ENCODE measurements at places on chromosomes 4 and X. TPM values are rescaled to one million over a fixed set of nuclear protein-coding genes. Genes with fewer than 3 reads are reported as not detected.

GRCh38 chr4:164718827-164719226 lies 35.1 kb upstream of the SMIM31 start:
- H3K36me3 ChIP-seq, result no peaks in the 10 kb centered on the region
- DNase-seq, result no peak
- H3K4me1 ChIP-seq, result no peaks in the 10 kb centered on the region
- no peaks in the 10 kb centered on the region for H3K27me3 ChIP-seq
- no peak overlapping the region for H3K4me3 ChIP-seq

PRDM5 gene
- total RNA-seq, result not detected

GRCh38 chr4:158122501-158122900 lies 50.3 kb downstream of the GASK1B start:
- H3K4me1 ChIP-seq, result no peaks in the 10 kb centered on the region
- H3K4me3 ChIP-seq, result no peak overlapping the region
- H3K36me3 ChIP-seq, result no peaks in the 10 kb centered on the region
- H3K27me3 ChIP-seq, result no peaks in the 10 kb centered on the region
- no peak overlapping the region for H3K27ac ChIP-seq
- DNase-seq, result no peak

GRCh38 chr4:152944666-152945320 lies 8.7 kb downstream of the FHDC1 start:
- no peak for DNase-seq
- no peak overlapping the region for H3K27ac ChIP-seq
- H3K27me3 ChIP-seq, result peaks cover 46% of the 10 kb centered on the region
- H3K36me3 ChIP-seq, result no peaks in the 10 kb centered on the region
- H3K4me1 ChIP-seq, result no peaks in the 10 kb centered on the region

GRCh38 chrX:107758231-107758766 lies 17.3 kb downstream of the TSC22D3 start:
- H3K4me1 ChIP-seq, result peaks cover 8% of the 10 kb centered on the region
- no peak for DNase-seq
- no peak overlapping the region for H3K27ac ChIP-seq
- H3K36me3 ChIP-seq, result no peaks in the 10 kb centered on the region

DNA sequence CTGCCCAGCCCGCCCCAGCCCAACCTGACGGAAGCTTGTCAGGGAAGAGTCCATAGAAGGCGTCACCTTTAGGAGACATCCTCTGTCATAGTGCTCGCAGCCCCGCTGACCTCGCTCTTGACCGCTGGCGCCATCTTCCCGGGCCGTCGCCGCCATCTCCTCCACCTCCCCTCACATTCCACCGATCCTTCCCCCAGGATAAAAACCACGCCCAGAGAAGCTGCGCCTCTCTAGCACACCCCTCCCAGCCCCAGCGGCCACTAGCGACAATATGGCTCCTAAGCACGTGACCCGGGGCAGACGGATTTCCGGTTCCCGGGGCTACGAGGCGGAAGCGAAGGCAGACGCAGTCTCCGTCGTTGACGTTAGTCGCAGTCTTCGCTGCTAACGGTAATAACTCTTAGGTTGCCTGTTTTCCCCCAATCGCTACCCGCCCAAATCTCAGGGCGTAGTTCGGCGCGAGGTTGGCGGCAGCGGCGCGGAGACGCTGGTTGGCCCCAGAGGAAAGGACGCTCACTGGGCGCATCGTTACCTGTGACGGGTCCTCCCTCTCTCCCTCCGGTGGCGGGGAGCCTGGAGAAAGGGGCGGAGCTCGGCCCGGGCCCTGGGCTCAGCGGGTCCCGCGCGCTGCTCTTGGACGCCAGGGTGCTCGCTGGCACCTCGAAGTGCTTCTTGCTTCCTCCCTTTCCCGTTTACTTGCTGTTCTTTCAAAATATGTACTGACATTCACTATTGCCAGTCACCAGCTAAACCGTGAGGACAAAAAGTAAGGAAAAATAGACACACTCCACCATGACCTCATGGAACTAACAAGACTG lies at the start of the genes RCHY1 and THAP6:
TSS of gene RCHY1 (minus strand) at position 273 of the 818 bp plus-strand sequence. CDS start at position 156, 117 bp downstream.
TSS of gene THAP6 (plus strand) at position 343 of the 818 bp plus-strand sequence. CDS start 980 bp downstream, outside the sequence.
- peak within 1 kb of the TSS; percentile 99 for H3K27ac ChIP-seq
- peaks cover 36% of the 10 kb centered on the region for H3K36me3 ChIP-seq
- H3K4me3 ChIP-seq, result no peak within 1 kb of the TSS
- DNase-seq, result peak; percentile 95
- no peaks in the 10 kb centered on the region for H3K27me3 ChIP-seq

- H3K27ac ChIP-seq, result no peak overlapping the region
- no peaks in the 10 kb centered on the region for H3K27me3 ChIP-seq
- H3K4me3 ChIP-seq, result no peak overlapping the region
Measured at GRCh38 chr4:124873361-124874171, 161.0 kb upstream of the ANKRD50 start.

ASB12 gene
- total RNA-seq, result not detected

DNA sequence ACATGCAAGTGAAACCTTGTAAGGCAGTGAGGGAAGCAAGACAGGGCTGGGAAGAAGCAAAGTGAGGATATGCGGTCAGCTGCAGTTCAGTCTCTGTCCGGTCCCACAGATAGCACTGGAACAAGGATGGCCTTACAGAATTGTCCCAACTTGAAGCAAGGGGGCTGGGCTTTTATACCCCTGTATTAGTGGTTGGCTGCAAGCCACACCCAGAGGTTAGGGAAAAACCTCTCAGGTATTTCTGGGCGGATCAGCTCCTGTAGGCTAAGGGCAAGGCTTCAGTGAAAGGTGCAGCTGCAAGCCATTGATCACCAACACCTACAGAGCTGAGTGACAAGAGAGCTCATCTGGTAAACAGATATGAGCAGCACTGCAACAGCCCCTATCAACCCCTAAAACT lies 89.0 kb downstream of the KDR start:
- no peaks in the 10 kb centered on the region for H3K36me3 ChIP-seq
- no peak overlapping the region for H3K4me3 ChIP-seq
- H3K27ac ChIP-seq, result no peak overlapping the region

DMRTC1 gene
- total RNA-seq, result not detected

DNA sequence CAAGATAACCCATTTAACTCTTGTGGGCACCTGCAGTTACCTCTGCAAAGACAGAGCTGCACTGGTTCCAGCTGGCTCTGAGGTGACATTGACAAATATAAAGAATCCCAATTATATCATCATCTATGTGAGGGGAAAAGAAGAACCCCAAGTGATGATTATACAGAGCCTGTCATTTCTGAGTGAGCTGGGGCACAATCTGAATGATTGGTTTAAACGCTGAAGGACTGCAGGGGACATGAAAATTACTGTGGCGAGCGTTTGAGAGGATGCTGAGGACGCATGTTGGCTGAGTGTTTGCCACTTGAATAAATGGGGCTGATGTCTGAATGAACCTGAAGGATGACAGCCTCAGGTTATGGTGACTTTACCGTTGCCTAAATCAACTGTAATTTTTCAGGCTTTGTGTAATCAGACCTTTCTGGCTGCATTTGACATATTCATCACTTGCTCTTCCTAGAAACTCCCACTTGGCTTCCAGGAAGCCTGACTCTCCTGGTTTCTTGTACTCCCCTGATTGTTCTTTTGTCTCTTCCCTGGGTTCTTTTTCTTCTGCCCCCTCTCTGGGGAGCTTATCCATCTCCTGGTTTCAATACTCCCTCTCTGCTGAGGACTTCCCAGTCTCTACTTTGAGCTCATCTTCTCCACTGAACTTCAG lies 4.1 kb upstream of the HSD17B10 start:
- no peaks in the 10 kb centered on the region for H3K27me3 ChIP-seq
- DNase-seq, result no peak
- no peak overlapping the region for H3K4me3 ChIP-seq
- no peak overlapping the region for H3K27ac ChIP-seq
- H3K4me1 ChIP-seq, result peaks cover 48% of the 10 kb centered on the region
- H3K36me3 ChIP-seq, result peaks cover 1% of the 10 kb centered on the region

GRCh38 chrX:149003863-149004660 lies 501.0 kb downstream of the IDS start:
- no peaks in the 10 kb centered on the region for H3K27me3 ChIP-seq
- no peak overlapping the region for H3K4me3 ChIP-seq
- DNase-seq, result no peak
- H3K27ac ChIP-seq, result no peak overlapping the region
- H3K36me3 ChIP-seq, result no peaks in the 10 kb centered on the region

DNA sequence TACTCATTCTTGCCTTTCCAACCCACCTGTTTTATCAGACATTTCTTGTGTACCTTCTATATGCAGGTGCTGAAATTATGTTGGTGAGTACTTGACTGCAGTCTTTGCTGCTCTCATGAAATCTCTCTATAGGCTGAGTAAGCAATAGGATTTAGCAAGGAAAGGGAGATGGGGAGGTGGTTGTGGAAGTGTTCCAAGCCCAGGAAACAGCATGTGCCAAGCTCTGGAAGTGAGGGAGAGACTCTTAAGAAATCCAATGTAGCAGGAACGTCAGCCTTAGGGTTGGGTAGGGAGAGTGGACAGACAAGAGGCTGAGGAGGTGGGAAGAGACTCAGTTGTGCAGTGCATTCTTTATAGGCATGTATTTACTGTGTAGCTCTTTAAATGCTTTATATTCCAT lies 5.6 kb downstream of the SEPTIN11 start:
- H3K4me3 ChIP-seq, result no peak overlapping the region
- no peak overlapping the region for H3K27ac ChIP-seq
- peaks cover 12% of the 10 kb centered on the region for H3K4me1 ChIP-seq
- no peak for DNase-seq

F9 gene
- not detected for total RNA-seq

GRCh38 chr4:147674073-147674472 lies 9.9 kb downstream of the PRMT9 start:
- no peaks in the 10 kb centered on the region for H3K27me3 ChIP-seq
- no peak for DNase-seq
- no peak overlapping the region for H3K27ac ChIP-seq
- peaks cover 39% of the 10 kb centered on the region for H3K36me3 ChIP-seq
- no peak overlapping the region for H3K4me3 ChIP-seq

DNA sequence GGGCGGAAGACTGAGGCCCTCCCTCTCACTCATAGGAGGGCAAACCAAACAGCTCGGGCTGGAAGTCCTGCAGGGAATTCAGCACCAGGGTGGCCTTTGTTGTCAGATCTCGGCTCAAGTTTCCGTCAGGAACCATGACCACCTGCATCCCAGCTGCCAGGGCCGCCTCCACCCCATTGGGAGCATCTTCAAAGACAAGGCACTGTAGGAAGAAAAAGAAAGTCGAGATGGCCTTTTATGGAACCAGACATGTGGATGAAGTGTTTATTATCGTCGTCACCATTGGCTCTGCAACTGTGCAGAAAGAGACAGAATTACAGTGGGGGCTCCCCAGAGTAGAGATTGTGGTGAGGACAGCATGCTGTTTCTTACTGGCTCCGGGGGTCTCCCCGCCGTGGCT lies 97.2 kb upstream of the STS start:
- DNase-seq, result no peak
- no peaks in the 10 kb centered on the region for H3K4me1 ChIP-seq
- H3K4me3 ChIP-seq, result no peak overlapping the region
- peaks cover 20% of the 10 kb centered on the region for H3K36me3 ChIP-seq
- H3K27me3 ChIP-seq, result no peaks in the 10 kb centered on the region
- H3K27ac ChIP-seq, result no peak overlapping the region

FGF13 gene
- total RNA-seq, result not detected

- H3K4me1 ChIP-seq, result no peaks in the 10 kb centered on the region
- no peaks in the 10 kb centered on the region for H3K27me3 ChIP-seq
- H3K4me3 ChIP-seq, result no peak overlapping the region
- no peak overlapping the region for H3K27ac ChIP-seq
Measured at GRCh38 chr4:22634541-22635181, 58.1 kb upstream of the GBA3 start.

SPANXB1 gene
- not detected for total RNA-seq

DNA sequence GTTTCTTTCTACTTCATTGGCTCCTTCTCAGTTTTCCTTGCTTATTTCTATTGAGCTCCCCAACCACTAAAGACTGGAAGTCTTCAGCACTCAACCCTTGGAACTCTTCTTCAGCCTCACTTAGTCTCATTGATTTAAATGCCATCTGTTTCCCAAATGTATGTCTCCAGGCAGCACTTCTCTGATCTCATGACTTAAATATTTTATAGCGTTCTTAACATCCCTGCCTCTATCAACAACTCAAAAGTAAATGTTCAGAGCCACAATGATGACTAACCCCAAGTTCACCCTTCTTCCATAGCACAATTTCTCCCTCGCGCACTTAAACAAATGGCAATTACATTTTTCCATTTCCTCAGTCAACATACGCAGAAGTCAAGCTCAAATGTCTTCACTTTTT lies 1393.3 kb downstream of the ARAP2 start:
- H3K27me3 ChIP-seq, result no peaks in the 10 kb centered on the region
- no peaks in the 10 kb centered on the region for H3K36me3 ChIP-seq
- no peaks in the 10 kb centered on the region for H3K4me1 ChIP-seq
- DNase-seq, result no peak

GRCh38 chr4:124851741-124852140 lies 139.2 kb upstream of the ANKRD50 start:
- DNase-seq, result no peak
- H3K27ac ChIP-seq, result no peak overlapping the region
- H3K36me3 ChIP-seq, result no peaks in the 10 kb centered on the region
- H3K4me3 ChIP-seq, result no peak overlapping the region
- no peaks in the 10 kb centered on the region for H3K4me1 ChIP-seq
- no peaks in the 10 kb centered on the region for H3K27me3 ChIP-seq

DNA sequence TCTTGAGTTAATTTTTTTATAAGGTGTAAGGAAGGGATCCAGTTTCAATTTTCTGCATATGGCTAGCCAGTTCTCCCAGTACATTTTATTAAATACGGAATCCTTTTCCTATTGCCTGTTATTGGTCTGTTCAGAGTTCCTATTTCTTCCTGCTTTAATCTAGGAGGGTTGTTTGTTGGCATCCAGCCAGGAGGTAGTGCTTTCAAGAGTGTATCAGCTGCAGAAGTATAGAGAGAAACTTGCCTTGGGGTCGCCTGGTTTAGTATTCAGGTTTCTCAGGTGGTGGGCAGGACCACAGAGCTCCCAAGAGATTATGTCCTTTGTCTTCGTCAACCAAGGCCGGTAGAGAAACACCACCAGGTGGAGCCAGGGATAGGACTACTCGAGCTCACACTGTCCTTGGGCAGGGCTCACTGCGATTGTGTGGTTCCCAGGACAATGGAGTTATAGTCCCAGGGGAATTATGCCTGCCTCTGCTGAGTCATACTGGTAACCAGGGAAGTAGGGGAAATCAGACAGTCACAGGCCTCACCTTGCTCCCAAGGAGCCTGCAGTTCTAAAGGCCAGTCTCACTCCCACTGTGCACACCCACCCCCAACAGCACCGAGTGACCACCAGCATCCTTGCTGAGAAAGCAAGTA lies 168.1 kb downstream of the VSIG4 start:
- peaks cover 3% of the 10 kb centered on the region for H3K36me3 ChIP-seq
- H3K27me3 ChIP-seq, result no peaks in the 10 kb centered on the region
- DNase-seq, result peak; percentile 5
- H3K27ac ChIP-seq, result no peak overlapping the region
- H3K4me3 ChIP-seq, result no peak overlapping the region
- H3K4me1 ChIP-seq, result peaks cover 8% of the 10 kb centered on the region

Measured in activated CD4-positive, alpha-beta T cell treated with anti-CD3 and anti-CD28 coated beads, Interleukin-2, amount 10 ng/mL, durations not matched to agents 7 days and 5 days (primary cell).